ENCODE measurements at places on chromosomes 2 and 18.

DNA sequence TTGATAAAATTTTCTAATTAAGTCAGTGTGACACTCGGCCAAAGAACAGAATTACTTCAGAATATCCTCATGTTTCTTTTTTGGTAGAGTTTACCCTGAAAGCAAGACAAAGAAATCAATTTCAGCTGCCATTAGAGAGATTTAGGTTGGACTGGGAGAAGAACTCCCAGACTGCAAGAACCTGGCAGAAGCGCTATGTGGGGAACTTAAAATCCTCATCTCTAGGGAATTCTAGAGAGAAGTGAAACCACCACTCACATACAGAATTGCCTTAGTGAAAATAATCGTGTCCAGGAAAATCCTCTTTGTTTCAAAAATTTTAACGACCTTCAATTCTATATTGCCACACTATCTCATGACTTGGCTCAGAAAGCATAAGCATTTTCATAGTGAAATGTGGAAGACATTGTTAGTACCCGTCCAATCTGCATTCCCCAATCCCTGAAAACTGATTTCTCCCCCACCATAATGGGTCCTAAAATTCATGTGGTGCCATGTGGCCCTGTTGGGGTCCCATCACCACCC is 297.3 kb upstream of the MEIS1 start:
- DNase-seq, result no peak

DNA sequence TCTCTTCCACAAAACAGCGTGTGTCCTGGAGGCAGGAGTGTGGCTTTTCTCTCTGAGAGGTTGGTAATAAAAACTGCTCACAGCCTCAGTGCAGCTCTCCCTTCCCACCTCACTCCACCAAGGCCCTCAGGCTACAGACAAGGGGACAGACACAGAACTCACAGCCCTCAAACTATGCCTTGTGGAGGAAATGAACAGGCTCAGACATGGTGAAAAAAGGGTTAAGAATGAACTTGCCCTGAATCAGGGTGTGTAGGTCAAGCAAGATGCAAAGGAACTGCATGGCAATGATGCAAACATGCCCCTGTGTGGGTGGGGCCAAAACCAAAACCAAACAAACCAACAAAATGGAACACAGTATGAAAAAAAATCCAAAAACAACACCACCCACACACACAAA is 125.8 kb downstream of the GALNT14 start:
- DNase-seq, result no peak

GRCh38 chr2:26469092-26469710 is 8.7 kb downstream of the OTOF start:
- DNase-seq, result peak; percentile 25

- no peak for DNase-seq
Measured at GRCh38 chr2:127605691-127606263, 40.2 kb upstream of the GPR17 start.

GRCh38 chr2:150339282-150339681 is 148.2 kb downstream of the RND3 start:
- no peak for DNase-seq

GRCh38 chr2:10392951-10393639 is 55.0 kb downstream of the ODC1 start:
- DNase-seq, result no peak

DNA sequence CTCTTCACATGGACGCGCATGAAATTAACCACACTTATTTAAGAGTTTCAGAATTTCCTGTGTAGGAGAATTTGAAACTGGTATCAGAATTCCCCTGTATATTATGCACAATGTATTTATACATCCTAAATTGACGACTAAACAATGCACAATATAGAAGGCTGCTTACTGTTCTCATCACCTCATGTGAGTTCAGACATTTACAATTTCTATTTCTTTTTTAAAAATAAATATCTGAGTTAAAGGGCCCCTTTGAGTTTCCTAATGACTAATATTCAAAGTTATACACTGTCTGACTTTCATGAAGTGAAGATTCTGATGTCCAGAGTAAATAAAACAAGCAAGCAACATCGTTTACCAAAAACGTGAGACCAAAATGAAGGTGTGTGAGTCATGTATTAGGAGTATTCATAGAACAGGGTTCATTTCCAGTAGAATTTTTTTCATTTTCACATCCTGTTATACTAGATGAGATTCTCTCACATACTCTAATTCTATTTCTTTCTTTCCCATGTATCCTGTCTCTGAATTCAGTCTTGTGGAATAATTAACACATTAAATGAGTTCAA is 406.2 kb downstream of the NUP35 start:
- no peak for DNase-seq

- DNase-seq, result no peak
Measured at GRCh38 chr2:142100139-142100873, 30.5 kb downstream of the LRP1B start.

GRCh38 chr2:27032495-27033252 is at the start of gene TMEM214:
TSS of gene TMEM214 (plus strand) at chr2:27032965. CDS start at chr2:27033016, 51 bp downstream.
- peak; percentile 88 for DNase-seq
